Suprapubic skin (tissue), 4 donors: ENCODE measurements at places on chromosomes 1 and 21. TPM values are rescaled to one million over a fixed set of nuclear protein-coding genes. Genes with fewer than 3 reads are reported as not detected.

DNA sequence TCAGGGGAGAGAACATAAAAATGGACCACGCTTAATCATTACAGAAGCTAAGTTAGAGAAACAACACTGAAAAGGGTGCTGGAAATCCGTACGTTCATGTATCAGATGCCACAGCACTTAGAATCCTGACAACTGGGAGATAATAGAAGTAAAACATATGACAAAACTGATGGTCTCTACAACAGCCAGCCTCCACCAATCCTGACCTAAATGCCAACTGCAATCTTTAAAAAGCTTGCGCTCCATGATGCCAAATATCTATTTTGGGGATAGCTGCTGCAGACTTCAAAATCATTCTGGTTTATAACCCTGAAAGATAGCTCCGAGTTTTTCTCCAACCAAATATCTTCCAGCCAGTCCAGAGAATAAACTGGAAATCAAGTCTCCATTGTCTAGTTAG is 178.3 kb downstream of the RERE start:
- DNase-seq, result no peak

DNA sequence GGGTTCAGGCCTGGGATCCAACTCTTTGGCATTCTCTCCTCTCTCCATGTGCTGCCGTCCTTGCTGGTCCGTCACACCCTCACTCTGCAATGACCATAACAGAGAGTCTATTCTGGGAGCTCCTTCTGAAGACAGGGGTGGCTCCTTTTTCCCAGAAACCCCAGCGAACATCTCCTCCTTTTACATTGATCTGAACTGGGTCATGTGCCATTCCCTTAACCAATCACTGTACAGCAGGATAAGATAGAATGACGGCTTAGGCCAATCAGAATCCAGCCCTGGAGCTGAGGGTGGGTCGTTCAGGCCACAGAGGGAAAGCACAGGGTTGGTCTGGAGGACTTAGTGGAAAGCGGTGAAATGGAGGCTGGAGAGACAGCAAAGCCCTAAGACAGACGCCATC is 740.1 kb downstream of the MATN1 start:
- DNase-seq, result no peak

GRCh38 chr1:55049271-55049913 is 10.0 kb downstream of the PCSK9 start:
- no peak for DNase-seq

Gene SLC39A1
- 60.0 TPM for total RNA-seq

- DNase-seq, result no peak
These were observed 141.4 kb upstream of the CACYBP start for GRCh38 chr1:174858301-174858700.

DNA sequence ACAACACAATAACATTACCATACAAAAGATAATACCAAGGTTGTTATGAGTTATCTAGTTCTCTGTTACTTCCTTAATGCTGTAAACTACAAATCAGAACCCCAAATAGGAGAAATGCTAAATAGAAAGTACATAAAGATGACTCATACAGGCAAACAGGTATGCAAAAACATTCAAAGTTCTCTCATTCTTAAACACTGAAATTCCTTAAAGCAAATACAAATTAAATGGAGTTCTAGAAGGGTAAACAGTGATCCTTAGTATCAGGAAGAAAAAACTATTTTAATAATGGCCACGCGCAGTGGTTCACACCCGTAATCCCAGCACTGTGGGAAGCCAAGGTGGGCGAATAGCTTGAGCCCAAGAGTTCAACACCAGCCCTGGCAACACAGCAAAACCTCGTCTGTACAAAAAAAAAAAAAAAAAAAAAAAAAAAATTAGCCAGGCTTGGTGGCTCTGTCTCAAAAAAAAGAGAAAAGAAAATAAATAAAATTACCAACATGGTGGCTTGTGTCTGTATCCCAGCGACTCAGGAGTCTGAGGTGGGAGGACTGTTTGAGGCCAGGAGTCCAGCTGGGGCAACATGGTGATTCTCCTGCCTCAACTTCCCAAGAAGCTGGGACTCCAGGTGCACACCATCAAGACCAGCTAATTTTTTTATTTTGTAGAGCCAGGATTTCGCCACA is 17.5 kb downstream of the FBXO42 start:
- DNase-seq, result no peak

Gene CLCA1
- not detected for total RNA-seq

Gene SLC41A1
- total RNA-seq, result 20.8 TPM
